ENCODE measurements at places on chromosomes 7 and 10.

GRCh38 chr10:50576245-50576815 is 47.4 kb downstream of the SGMS1 start:
- no peak for DNase-seq

DNA sequence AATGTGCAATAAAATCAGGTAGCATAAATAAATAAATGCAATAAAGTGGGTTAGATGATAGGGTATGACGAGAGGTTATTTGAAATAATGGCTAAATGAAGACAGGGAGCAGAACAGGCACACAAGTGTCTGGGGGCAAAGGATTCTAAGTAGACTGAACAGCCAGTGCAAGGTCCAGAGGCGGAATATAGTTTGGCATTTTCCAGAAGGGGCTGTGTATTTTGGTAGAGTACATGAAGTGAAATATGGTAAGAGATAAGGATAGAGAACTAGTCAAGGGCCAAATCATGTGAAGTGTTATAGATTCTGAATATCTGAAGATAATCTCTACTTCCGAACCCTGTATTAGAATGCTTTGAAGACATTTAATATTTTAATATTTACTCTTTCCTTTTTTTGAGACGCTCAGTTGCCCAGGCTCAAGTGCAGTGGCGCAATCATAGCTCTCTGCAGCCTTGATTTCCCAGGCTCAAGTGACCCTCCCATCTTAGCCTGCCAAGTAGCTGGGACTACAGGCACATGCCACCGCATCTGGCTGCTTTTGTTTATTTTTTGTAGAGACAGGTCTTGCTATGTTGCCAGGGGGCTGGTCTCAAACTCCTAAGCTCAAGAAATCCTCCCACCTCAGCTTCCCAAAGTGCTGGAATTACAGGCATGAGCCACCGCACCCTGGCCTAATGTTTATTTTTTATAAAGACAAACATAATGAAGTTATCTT is 44.4 kb upstream of the CD36 start:
- no peak for DNase-seq

- no peak for DNase-seq
Measured at GRCh38 chr10:70295926-70296325, 12.1 kb upstream of the NPFFR1 start.

- no peak for DNase-seq
Measured at GRCh38 chr10:106919871-106920282, 244.6 kb downstream of the SORCS1 start.

GRCh38 chr7:126213876-126214275 is 1038.9 kb downstream of the GRM8 start:
- DNase-seq: no peak

DNA sequence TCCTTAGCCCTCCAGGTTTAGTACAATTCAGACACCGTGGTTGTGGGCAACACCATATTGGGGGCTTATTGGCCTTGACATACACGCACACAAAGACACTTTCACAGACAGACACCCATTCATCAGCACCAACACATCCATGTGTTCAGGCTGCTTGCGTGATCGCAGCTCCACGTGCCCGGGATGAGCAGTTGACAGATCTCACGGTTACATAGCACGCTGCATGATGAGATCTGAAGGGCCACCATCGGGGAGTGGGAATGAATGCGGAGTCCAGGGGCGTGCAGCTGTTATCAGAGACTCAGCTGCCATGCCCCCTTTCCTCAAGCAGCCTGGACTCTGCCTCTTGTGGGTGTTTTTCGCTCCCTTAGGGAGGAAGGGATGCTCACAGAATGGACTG is 285.2 kb downstream of the USP6NL start:
- no peak for DNase-seq

- no peak for DNase-seq
Measured at GRCh38 chr7:85682833-85683620, 496.2 kb upstream of the SEMA3D start.

- DNase-seq: no peak
Measured at GRCh38 chr7:112101201-112101846, 104.9 kb downstream of the DOCK4 start.

DNA sequence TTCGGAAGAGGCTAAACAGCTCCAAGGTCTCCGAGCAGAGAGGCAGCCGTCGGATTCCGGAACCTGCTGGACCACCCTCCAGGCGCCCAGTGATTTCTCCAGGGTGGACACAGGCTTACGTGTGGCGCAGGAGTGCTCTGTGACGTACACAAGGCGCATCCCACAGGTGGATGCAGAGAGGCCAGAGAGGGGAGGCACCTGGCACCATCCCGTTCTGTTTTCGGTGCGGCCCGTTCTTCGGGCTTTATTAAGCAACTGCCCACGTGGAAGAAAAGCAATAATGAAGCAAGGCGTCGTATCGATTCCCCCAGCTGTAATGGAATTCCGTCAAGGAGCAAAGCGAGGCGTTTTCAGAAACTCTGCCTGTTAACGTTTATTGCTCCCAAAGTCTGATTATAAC is 163.6 kb downstream of the PTPRN2 start:
- DNase-seq: no peak

DNA sequence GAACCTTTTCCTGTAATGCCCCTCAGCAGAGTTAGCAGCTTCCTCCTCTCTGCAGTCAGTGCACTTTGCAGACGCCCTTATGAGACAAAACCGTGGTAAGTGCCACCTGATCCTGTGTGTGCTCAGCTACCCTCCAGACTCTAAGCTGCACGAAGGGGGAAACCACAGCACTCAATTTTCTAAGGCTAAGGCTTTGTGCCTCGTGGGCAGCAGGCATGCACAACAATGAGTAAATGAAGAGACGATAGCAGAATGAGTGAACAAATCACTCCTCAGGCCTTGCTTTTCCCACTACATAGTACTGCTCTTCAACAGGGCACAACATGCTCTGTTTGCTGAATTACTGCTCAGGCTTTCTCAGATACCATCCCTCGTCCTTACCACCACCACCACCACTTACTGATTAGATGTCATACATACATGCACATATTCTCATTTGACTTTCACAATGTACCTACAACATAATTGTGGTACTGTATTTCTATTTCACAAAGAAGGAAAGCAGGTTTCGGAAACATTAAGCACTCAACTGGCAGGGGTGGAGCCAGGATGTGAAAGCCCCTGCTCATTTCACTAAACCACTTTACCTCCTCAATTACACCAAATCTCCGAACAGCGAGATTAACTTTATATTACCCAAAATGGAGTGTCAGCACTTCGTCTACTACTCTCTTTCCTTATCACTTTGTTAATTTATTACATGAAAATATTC is 85.4 kb downstream of the ICA1 start:
- no peak for DNase-seq

GRCh38 chr10:74021248-74022055 is 23.5 kb downstream of the VCL start:
- no peak for DNase-seq

GRCh38 chr7:27965650-27966049 is 214.9 kb downstream of the JAZF1 start:
- no peak for DNase-seq

DNA sequence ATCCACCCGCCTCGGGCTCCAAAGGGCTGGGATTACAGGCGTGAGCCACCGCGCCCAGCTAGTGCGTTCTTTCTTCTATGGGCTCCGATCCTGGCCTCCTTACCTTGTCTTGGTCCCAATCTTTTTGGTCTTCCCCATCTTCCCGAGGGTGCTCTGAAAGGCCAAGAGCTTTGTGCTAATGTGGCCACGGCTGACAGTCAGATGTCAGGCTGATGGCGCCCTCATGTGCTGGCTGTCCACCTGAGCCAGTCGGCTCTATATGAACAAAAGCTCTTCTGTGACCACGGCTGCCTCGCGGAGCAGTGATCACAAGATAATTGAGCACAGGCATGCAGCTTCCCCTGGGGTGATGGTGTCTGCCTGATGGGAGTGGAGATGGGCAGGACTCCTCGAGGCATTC is 11.0 kb upstream of the AHCYL2 start:
- DNase-seq: no peak

DNA sequence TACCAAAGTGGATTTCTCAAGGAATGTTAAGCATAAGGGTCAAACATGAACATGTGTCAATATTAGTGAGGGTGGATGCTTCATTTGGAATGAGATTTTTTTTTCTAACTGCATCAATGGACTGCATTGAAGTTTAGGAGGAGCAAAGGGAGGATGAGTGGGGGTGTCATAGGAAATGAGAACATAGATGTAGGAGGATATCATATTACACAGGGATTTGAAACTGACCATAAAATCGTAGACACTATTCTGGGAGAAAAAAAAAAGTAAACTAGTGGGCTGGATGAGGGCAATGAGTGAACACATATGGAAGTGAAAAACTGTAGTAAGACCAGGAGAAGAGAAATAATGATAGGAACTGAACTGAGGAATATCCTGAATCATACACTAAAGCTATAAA is 109.4 kb downstream of the SEMA3A start:
- no peak for DNase-seq

DNA sequence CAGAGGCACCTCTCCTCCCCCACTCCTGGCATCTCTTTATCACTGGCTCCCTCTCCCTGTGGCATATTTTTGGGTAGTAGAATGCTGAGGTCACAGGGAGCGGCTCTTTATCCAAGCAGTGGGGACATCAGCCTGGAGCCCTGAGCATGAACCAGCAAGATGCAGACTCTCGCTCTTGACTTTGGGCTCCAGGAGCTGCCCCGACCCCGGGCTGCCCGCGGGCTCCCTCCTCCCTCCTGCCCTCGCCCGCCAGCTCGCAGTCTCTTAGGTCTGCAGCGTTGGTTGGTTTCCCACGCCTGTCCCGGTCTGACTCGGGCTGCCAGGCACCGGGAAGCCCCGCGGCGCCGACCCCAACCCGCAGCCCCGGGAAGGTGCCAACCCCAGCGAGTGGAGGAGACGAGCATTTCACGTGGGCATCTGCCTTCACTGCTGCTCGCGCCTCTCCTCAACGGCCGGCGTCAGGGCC is 1.3 kb downstream of the INSYN2A start:
- DNase-seq: no peak

DNA sequence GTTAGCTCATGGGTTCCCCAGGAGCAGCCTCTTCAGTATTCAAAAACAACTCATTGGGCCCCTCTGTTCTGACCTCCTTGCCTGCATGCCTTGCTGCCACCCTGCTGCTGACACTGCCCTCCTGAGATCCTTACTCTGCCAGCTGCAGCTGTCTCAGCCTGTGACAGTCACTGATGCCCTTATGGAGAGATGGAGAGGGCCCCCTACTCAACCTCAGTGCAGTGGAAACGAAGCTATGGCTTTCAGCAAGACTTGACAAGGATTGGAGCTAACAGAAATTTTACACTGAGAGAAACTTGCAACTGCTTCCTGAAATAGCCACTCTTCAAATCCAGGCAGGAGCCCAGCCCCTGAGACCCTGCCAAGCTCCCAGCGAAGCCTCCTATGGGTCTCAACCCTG is 678.3 kb upstream of the C7orf33 start:
- no peak for DNase-seq

GRCh38 chr7:114303301-114303700 is 111.3 kb upstream of the FOXP2 start:
- DNase-seq: no peak

- DNase-seq: no peak
Measured at GRCh38 chr7:128135515-128136214, 104.4 kb upstream of the LRRC4 start.
